Activated naive CD4-positive, alpha-beta T cell (primary cell): ENCODE measurements at places on chromosomes 13 and 19.

DNA sequence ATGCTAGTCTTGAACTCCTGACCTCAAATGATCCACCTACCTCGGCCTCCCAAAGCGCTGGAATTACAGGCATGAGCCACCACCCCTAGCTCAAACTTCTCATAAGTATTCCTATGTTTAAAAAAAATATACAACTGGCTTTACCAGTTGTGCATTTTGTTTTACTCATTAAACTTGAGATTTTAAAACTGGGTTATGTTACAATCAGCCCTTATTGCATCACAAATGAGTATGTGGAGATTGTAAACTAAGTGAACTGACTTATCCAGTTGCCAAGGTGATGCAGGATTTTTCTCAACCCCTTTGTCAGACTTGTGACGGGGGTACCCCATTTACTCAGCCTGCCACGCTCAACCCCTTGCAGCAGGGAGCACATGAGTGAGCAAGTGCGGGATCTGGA, 14.4 kb upstream of the GTF2F2 start:
- no peak for DNase-seq

- no peak for DNase-seq
Observed at GRCh38 chr19:14337510-14337909, 43.7 kb upstream of the ADGRE5 start.

DNA sequence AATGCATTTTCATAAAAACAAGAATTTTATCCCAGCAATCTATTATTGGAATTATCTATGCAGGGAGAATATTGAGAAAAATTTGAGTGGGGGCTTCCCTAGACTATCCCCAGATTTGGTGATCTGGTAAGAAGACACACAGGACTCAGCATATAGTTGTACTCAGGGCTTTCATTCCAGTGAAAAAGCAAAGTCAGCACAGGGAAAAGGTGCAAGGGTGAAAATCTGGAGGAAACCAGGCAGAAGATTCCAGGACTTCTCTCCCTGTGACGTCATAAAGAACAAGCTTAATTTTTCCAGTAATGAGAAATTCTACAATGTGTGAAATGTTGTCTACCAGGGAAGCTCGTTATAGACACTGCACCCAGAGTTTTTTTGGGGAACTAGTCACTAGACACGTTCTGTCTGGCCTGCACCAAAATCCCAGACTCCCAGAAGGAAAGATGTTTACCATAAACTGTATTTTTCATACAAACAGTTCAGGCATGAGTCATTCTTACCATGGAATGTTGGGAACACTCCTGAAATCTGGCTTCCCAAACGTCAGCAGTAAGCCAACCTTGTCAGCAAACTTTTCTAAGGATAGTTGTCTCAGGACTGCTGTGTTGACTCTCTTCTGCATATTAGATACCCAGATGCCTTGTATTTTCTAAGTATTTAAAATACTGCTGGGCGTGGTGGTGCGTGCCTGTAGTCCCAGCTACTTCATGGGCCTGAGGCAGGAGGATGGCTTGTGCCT, 107.4 kb downstream of the DNAJC3 start:
- no peak for DNase-seq

- no peak for DNase-seq
Observed at GRCh38 chr13:106355866-106356265, 179.6 kb downstream of the EFNB2 start.

DNA sequence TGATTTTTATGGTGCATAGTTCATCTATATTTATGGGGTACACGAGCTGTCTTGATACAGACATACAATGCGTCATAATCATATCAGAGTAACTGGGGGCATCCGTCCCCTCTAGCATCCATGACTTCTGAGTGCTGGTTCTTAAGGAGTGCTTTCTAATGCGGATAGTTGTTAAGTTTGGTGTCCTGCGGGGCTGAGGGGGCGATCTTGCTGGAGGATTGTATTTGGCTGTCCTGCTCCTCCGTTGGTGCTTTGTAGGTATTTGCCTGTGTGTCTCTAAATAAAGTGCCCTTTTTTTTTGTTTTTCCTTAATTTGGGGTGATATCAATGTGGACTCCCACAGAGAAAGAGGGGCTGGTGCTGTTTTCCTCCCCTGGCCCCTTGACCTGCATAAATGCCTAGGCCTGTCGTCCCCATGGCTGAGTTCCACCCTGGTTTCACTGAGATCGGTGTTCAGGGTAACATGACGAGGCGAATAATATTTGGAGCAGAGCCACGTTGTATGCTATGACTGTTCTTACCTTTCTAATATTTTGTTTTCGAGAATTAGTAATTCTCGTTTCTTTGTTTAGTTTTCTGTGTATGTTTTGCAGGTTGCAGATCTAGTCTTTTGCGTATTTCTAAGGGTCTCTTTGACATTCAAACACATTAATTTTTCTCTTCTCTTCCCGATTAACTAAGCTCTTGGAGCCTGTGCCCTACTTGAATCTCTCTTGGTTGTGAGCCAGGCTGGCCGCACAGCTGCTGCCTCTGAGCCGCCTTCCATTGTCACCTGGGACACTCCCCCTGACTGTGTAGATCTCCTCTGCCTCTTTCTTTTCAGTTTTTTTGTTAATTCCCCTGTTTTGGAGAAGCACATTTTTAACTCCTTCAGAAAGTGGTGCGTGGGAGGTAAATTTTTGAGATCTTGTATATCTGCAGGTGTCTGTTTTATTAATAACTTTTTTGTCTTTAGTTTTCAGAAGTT, 100.3 kb downstream of the ARHGEF7 start:
- DNase-seq: no peak

DNA sequence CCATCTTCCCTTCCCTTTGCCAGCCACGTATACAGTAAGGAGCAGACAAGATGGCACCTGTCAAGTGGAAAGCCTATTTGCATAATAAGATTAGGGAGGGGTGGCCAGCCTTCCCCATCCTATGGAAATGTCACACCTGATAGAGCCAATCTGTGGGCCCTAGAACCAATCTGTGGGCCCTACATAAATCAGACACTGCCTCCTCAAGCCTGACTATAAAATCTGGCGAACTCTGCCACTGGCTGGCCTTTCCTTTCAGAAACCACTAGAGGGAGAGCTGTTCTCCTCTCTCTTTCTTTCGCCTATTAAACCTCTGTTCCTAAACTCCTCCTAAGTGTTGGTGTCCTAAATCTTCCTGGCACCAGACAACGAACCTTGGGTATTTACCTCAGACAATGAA, 231.5 kb upstream of the KLHL1 start:
- DNase-seq: no peak

- DNase-seq: no peak
Observed at GRCh38 chr19:48718711-48719231, 754 bp downstream of the MAMSTR start.

DNA sequence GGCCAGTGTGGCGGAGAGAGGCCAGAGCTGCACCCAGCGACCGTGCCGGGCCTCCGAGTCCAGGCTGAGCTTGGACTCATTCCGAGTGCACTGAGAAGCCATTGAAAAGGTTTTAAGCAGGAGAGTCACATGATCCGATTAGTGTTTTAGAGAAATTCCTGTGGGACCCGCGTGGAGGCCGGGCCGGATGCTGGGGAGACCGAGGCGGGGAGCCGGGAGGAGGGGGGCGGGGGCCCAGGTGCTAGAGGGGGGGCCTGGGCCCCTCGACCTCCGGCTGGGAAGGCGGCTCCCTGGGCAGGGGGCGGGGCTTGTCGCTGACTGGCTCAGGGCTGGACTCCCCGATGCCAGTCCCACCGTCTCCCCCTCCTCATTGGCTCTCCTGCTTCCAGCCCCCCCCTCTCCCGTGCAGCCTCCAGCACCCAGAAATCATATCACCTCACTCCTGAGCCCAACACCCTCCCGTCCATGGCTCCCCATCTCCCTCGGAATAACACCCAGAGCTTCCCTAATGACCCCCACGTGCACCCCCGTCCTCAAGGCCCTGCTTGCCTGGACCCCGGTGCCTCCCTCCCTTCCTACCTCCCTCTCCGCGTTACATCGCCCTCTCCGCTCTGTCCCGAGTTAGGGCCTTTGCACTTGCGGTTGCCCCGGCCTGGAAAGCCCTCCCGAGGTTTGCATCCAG, 5.2 kb upstream of the ZNF579 start:
- DNase-seq: no peak

GRCh38 chr19:27844261-27844660, 1368.7 kb downstream of the UQCRFS1 start:
- no peak for DNase-seq

DNA sequence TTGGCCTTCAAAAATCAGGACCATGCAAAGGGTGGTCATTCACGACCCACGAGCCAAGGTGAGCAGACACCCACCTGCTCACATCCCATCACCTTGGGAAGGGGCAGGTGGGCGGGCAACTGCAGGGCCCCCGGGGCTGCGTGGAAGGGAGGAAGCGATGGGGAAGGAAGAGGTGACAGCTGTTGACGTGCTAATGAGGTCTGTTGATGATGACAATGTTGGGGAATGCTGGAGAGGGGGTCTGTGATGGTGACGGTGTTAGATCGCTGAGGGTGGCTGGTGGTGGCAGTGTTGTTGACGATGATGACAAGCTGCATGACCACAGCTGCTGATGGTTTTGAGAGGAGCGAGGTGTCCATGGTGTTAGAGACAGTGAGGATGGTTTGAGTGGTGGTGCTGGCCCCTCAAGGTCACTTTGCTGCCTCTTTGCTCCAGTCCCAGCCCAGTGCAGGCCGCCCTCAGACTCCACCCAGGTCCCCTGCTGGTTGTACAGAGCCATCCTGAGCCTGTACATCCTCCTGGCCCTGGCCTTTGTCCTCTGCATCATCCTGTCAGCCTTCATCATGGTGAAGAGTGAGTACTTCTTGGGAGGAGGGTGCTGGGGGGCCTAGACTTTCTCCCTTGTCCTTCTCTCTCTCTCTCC, 900 bp downstream of the MCEMP1 start:
- DNase-seq: no peak

- DNase-seq: no peak
Observed at GRCh38 chr19:47719047-47719859, 6.0 kb downstream of the EHD2 start.

GRCh38 chr19:54967611-54968010, 1.4 kb downstream of the NLRP2 start:
- DNase-seq: no peak

DNA sequence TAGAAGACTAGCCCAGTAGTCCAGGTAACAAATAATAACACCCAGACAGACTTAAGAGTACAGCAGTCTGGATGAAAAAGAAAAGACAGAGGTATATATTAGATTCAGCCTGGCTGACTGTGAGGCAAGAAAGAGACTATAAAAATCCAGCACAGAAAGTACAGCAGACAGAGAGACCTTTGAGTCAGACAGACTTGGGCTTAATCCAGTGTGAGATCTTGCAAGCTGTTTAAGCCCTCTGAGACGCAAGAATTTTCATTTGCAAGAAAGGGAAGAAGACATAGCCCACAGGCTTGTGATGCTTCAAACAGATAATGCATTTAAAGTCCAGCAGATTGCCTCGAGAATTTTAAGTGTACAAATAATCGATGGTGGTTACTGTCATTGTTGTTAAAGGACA, 471.4 kb downstream of the LIG4 start:
- no peak for DNase-seq

GRCh38 chr19:12034198-12034597, 1.3 kb downstream of the ZNF433 start:
- no peak for DNase-seq

GRCh38 chr13:71751073-71751472, 115.9 kb downstream of the DACH1 start:
- no peak for DNase-seq

DNA sequence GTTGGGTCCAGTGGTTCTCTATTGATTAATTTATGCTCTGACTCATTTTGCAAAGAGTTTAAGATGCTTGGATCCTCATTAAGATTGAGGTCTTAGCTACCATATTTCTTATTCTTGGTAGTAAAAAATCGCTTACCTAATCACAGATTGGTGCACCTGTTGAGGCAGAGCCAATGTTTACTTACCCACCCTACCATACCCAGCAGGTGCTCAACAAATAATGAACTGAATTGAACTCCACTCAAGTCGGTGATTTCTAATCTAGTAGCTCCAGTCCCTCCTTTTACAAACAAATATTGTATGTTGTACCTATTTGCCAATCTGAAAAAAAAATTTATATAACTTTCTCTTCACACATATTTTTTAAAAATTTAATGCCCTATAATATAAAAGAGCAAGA, 361.0 kb downstream of the FGF14 start:
- no peak for DNase-seq

- DNase-seq: no peak
Observed at GRCh38 chr13:49046002-49046401, 70.3 kb downstream of the FNDC3A start.

GRCh38 chr19:29843180-29844051, 31.6 kb downstream of the CCNE1 start:
- DNase-seq: no peak

- no peak for DNase-seq
Observed at GRCh38 chr13:29479716-29480492, 115.6 kb downstream of the SLC7A1 start.

DNA sequence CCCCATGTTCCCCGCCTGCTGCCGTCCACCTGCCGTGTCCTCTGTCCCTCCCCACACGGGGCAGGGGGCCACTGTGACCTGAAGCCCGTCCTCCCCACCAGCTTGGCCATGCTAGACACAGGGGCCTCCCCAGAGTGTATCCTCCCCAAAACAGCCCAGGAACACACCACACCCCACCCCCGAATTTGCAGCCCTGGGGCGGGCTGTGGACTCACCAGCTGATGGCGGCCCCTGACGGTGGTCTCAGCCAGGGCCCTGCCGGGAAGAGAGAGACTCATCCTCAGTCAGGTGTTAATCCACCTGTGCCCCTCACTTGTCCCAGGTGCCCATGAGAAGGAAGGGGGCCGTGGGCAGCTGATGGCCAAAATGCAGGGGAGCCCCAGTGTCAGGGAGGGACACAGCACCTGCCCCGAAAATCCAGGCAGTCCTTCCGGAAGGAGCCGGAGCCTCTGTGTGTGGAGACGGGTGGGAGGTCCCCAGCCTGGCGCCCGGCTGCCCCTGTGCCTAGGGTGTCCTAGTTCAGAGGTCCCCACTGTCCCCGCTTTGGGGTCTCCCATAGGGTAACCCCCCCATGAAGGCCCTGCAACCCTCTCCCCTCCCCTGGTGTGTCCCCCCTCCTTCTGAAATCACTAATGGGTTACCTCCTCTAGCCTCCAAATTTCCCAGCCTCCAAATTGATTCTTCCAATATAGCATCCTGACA, 39.3 kb upstream of the TCF3 start:
- no peak for DNase-seq

GRCh38 chr19:56594783-56595547, at the start of gene ZNF71:
Gene ZNF71 (plus strand): TSS chr19:56595302. CDS start chr19:56601559, 6,257 bp downstream.
- peak; percentile 77 for DNase-seq

- DNase-seq: no peak
Observed at GRCh38 chr19:3171894-3172672, 6.5 kb upstream of the S1PR4 start.

DNA sequence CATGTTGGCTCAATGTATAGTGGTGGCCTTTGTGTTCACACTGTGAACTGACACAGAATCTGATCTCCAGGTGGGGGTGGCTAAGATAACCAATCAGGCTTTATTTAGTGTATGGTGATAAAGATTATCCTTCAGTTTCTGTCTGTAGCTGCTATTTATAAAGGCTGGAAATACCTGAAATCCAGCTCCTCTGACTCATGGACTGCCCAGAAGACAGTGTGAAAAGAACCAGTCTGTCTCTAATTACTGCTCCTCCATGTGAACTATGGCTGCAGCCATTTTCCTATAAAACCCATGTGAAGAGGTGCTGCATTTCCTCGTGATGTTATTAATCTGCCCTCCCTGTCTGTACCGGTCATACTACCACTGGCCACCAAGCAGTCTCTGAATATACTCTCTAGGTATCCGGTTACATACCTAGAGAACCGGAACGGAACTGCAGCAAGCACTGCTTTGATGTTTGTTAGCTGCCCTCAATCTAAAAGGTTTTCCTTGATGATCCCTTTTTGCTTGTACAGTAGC, 238.0 kb downstream of the LHFPL6 start:
- no peak for DNase-seq
